Stimulated activated CD4-positive, alpha-beta T cell treated with anti-CD3 and anti-CD28 coated beads, Interleukin-1b, Interleukin-23, amount 100 ng/mL, for 4 hours (primary cell): ENCODE measurements at places on chromosomes 12 and 14.

DNA sequence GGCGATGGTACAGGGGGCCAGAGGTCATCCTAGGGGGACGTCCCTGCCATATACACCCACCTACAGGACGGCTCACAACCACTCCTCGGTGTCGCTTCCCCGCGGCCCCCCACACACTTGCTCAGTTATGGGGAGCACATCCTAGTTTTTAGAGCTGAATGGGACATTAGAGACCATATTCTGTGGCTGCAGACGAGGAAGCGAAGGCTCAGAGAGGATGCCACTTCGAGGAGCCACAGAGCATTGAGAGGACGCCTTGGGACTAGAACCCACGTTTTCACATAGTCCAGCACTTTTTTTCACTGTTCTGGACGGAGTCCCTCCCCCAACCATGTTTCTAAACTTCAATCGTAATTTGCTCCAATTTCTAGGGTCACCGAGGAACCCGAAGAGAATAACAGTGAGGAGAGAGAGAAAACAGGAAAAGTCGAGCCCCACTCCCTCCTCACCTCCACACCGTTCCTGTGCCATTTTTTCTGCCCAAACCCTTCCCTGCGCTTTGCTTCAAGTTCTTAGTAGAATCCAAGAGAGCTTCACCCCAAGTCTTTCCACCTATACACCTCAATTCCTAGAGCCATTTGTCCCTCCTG is 641 bp upstream of the ASCL1 start:
- DNase-seq, result no peak

DNA sequence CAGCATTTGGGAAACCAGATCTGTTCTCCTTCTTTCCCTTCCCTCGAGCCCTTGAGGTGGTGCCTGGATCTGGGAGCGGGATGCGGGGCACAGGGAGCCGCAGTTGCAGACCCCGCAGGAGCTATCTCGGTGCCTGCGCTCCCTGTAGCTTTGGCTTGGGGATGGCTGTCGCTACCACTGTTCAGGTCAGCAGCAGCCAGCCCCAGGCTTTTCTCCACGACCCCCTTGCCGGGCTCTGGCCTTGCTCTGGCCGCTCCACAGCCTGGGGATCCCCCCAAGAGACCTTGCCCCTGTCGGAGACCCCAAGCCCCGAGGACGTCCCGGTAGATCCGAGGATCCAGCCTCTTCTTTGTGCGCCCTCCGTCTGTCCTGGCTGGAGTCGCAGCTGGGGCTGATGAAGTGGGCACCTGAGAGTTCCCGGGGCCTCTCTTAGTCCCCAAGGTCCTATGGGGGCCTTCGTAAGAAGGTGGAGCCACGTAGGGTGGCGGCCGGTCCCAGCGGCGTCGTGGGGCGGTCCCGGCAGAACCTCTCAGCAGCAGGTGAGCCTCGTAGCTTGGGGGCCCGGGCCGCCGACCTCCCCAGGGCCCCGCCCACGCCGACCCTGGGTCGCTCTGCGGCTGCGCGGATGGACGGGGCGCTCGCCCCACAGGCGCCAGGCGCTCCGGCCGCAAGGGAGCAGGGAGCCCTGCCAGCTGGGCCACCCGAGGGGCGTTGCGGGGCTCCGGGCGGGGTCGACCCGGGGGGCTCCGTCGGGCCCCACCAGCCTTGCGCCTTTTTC is 1.3 kb downstream of the DDN start:
- DNase-seq, result no peak

GRCh38 chr12:92278378-92278828 is 132.8 kb upstream of the BTG1 start:
- no peak for DNase-seq

- DNase-seq, result no peak
Measured at GRCh38 chr12:8637244-8637643, 24.6 kb upstream of the AICDA start.

- no peak for DNase-seq
Measured at GRCh38 chr14:75711105-75711795, 50.2 kb downstream of the TTLL5 start.

DNA sequence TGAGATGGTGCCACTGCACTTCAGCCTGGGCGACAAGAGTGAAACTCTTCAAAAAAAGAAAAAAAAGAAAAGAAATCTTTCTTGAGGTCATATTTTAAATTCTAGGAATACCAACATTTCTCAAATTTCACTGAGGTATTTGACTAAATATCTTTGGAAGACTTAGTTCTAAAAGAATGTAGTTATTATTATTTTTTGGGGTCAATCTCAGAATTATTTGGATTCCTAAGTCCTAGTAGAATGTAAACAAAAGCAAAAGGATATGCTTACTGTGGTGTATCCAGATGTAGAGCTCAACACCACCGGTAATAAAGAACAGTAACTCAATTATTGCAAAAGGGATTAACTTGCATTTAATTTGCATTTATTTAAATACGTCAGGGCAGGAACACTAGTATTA is 25.0 kb downstream of the PRICKLE1 start:
- DNase-seq, result no peak
